ENCODE measurements at places on chromosomes 7 and 10.

DNA sequence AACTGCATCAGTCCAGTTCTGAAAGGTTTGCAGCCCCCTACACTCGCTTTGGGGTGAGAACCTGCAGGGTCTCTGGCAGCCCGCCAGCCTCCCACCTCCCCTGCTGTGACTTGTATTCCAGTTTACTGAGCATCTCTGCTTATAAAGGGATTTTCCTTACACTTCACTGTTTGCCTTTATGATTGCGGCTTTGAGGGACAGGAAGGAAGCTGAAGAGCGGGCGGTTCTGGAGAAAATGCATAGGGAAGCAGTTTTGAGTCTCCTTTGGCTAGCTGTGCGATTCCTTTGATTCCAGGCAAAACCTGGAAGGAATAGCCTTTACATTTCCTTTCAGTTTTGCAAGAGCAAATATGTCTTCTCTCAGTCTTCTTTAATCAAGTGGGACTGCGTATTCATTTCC is 65.0 kb upstream of the TRIM8 start:
- no peak for DNase-seq

DNA sequence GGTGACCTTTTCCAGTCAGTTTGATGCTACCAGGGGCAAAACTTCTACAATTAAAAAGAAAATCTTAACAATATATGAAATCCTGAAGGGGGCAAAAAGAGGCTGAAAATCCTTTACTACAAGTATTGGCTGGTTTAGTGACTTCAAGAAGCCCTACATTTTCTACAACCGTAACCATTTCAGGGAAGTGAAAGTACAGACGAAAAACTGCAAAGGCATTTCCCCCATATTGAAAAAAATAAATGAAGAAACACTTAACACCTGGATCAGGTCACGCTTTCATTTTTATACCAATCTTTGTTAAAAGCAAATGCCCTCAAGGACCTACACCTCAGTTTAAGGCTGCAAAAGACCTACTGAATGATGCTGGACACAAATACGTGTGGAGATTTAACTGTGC is 38.6 kb downstream of the IL6 start:
- no peak for DNase-seq

DNA sequence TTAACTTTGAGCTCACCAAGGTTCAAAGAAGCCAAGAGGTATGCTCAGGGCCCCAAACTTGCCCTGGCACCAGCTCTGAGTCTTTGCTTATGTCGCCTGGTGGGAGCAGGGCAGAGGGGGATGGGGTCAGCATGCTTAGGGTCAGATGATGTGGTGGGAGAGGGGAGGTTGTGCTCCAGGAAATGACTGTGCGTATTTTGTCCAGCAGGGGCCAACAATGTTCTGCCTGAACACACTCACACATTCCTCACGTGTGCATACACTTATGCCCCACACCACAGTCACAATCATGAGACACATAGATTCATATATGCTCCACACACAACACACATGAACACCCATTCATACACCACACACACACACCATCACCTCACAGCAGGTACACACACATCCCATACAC is 4.4 kb upstream of the RAMP3 start:
- DNase-seq, result peak; percentile 33

GRCh38 chr10:93773705-93774104 is 16.0 kb downstream of the LGI1 start:
- no peak for DNase-seq

GRCh38 chr10:13792006-13792405 is 205.2 kb downstream of the PRPF18 start:
- DNase-seq, result peak; percentile 13

GRCh38 chr10:6766131-6766801 is 186.2 kb upstream of the PRKCQ start:
- DNase-seq, result no peak

Measured in SHP77 (cell line).